ENCODE measurements at places on chromosomes 12 and 14.

GRCh38 chr14:103989964-103990363 lies 47.6 kb upstream of the RD3L start:
- DNase-seq: no peak

- no peak for DNase-seq
Observed at GRCh38 chr14:61065656-61066055, 84.6 kb downstream of the SLC38A6 start.

DNA sequence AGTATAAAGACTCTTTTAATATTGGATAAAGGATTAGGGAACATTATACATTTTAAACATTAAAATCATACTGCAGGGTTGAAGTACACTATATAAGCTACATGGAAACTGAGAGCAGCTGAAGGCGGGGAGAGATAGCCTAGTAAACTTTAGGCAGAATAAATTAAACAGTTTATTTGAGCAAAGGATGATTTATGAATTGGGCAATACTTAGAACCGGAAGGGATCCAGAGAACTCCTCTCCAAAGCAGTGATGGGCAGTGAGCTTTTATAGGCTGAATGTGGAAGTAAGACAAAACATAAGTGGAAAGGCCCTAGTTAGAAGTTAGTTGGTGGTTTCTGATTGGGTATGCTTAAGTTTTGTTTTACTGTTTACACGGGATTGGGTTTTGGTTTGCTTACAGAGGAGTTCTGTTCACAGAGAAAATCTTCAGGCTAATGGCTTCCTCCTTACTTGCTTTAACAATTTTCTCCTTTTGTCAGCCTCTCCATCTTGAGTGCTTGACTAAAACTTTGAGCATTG lies 18.9 kb downstream of the LEMD3 start:
- DNase-seq: no peak

- DNase-seq: no peak
Observed at GRCh38 chr14:75487155-75487671, 35.1 kb upstream of the BATF start.

DNA sequence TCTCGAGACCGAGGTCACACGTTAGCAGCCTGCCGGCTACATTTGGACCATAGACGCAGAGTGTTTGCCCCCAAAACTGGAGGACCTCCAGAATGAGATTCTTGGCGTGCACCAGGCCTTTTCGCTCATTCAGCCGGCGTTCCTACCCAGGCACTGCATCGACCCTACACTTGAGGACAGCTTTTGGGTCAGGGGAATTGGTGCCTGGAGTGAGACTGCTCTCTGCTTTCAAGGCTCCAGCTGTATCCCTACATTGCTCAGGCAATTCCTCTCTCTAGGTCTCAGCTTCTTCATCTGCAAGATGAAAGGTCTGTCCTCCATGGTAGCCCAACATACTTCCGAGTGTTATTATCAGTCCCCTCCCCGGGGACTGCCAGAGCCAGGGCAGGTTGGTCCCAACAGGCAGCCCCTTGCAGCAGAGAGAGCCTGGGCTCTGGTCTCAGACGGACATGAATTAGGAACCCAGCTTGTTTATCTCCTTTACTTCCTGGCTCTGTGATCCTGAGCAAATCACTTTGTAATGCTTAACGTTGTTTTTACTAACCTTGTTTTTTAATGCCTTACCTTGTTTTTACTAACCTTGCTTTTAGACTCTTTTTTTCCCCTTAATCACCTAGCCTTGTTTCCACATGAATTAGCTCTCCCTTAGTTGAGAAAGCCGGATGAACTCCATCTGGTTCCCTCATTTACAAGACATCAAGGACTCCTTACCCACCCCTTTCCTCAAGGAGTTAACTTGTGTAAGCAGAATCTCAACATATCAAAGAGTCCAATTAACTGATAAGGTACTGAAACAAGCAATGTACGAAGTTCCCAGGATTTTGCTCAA lies 892 bp downstream of the TCHP start:
- DNase-seq: no peak
